Neuronal stem cell (in vitro differentiated cells): ENCODE measurements at places on chromosomes 11 and 22.

- peaks cover 4% of the 10 kb centered on the region for H3K27me3 ChIP-seq
- no peak for DNase-seq
- H3K4me3 ChIP-seq: peak overlapping the region; percentile 95
- H3K4me1 ChIP-seq: peaks cover 3% of the 10 kb centered on the region
These were observed 583 bp downstream of the APLP2 start for GRCh38 chr11:130070109-130070845.

DNA sequence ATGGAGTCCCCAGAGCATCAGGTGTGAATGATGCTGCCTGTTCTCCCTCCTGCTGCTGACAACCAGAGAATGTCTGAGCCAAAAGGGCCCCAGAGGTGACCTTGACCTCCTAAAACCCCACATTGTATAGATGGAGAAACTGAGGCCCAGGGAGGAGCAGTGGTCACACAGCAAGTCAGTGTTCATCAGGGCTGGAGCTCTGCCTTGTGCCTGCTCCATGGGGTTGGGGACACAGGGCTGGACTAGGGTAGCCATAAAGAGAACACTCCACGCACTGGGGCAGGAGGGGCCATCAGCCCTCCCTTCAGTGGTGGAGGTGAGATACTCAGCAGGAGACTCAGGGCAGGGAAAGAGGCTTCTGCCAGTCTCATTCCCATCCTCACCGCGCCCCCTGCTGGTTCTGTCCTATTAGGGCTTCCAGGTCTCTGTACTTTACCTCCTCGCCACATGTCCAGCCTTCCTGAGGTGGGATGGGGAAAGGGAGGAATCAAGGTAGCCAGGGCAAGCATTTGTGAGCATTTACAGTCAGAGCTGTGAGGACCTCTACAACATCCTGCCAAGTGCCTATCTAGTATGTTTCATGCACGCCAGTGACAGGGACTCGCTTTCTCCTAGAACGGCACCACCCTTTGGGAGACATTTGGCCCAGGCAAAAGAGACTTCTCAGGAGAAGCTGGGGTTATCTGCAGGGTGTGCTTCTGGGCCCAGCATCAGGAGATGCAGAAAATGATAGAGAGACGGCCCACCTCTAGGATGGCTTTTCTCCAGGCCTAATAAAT, 43.2 kb downstream of the NEU3 start:
- no peaks in the 10 kb centered on the region for H3K4me1 ChIP-seq
- DNase-seq: peak; percentile 56
- H3K36me3 ChIP-seq: no peaks in the 10 kb centered on the region
- H3K27me3 ChIP-seq: no peaks in the 10 kb centered on the region
- no peak overlapping the region for H3K27ac ChIP-seq

DNA sequence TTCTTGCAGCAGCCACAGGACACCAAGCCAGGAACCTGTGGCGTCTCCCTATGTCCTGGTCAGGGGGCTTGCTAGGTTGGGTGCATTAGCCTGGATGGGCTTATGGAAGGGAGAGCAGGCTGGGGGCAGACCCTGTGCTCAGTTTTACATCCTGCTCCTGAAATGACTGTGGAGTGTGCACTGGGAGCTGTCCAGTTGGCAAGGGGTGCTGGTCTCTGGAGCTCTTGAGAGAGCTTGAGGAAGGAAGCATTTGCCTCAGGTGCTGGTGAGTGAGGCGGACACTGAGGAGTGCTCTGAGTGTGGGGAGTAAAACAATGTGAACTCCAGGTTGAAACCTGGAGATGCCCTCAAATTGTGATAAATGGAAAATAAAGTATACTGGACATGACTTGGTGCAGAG, 3.4 kb downstream of the SCGB1D4 start:
- H3K27ac ChIP-seq: no peak overlapping the region
- no peak overlapping the region for H3K4me3 ChIP-seq
- H3K27me3 ChIP-seq: no peaks in the 10 kb centered on the region
- DNase-seq: peak; percentile 35

GRCh38 chr11:69817265-69818230, 1.7 kb downstream of the FGF3 start:
- no peaks in the 10 kb centered on the region for H3K36me3 ChIP-seq
- H3K27me3 ChIP-seq: peaks cover 81% of the 10 kb centered on the region
- H3K27ac ChIP-seq: no peak overlapping the region
- H3K4me3 ChIP-seq: no peak overlapping the region

- peaks cover 16% of the 10 kb centered on the region for H3K27me3 ChIP-seq
- no peak for DNase-seq
- no peak overlapping the region for H3K4me3 ChIP-seq
These were observed 15.6 kb upstream of the THY1 start for GRCh38 chr11:119438599-119438998.

DNA sequence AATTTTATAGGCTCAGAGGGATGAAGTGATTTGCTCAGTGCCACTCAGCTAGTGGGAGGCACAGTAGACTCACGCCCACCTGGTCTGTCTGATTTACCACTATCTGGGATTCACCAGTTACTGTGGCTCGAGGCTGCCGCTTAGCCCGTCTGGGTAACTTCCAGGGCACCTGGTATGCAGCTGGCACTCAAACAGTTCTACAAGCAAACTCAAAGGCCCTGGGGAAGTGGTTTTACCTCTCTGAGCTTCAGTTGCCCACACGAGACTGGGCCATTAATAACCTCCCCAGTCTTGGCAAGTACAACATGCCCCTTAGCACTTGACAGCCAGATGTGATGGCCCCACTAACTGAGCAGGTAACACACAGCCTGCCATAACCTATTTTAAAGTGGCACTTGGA, 2.6 kb downstream of the GDPD5 start:
- H3K27ac ChIP-seq: no peak overlapping the region
- DNase-seq: no peak
- H3K4me1 ChIP-seq: peaks cover 12% of the 10 kb centered on the region
- H3K27me3 ChIP-seq: peaks cover 65% of the 10 kb centered on the region
- no peak overlapping the region for H3K4me3 ChIP-seq

GRCh38 chr11:30917859-30918478, 331.8 kb upstream of the MPPED2 start:
- H3K27me3 ChIP-seq: no peaks in the 10 kb centered on the region
- peak; percentile 72 for DNase-seq
- H3K27ac ChIP-seq: no peak overlapping the region
- peaks cover 17% of the 10 kb centered on the region for H3K4me1 ChIP-seq
- H3K36me3 ChIP-seq: no peaks in the 10 kb centered on the region
- H3K4me3 ChIP-seq: no peak overlapping the region

DNA sequence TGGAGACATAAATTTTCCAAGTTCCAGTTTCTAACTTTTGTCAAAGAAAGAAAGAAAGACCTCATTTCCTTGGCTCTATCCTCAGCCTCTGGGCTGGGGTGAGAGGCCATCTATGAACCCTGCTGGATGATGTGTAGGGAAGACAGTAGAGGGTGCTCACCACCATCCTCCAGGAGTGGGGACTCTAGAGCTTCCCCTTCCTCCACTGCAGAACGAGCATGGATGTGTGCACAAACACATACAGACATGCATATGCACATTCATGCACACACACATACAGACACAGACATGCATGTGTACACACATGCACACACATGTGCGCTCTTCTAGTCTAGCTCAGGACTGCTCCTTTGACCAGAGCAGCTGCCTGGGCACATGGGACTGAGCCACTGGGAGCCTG, 565.8 kb downstream of the BUD13 start:
- H3K27me3 ChIP-seq: no peaks in the 10 kb centered on the region
- no peak overlapping the region for H3K27ac ChIP-seq
- no peak for DNase-seq
- no peaks in the 10 kb centered on the region for H3K36me3 ChIP-seq
- H3K4me1 ChIP-seq: peaks cover 5% of the 10 kb centered on the region
- no peak overlapping the region for H3K4me3 ChIP-seq

GRCh38 chr11:76307396-76307795, 73.5 kb downstream of the THAP12 start:
- no peak overlapping the region for H3K4me3 ChIP-seq
- DNase-seq: no peak
- H3K27ac ChIP-seq: no peak overlapping the region
- H3K27me3 ChIP-seq: no peaks in the 10 kb centered on the region
- no peaks in the 10 kb centered on the region for H3K36me3 ChIP-seq
- no peaks in the 10 kb centered on the region for H3K4me1 ChIP-seq

GRCh38 chr22:47634347-47634746, 871.9 kb downstream of the TBC1D22A start:
- DNase-seq: no peak
- no peaks in the 10 kb centered on the region for H3K27me3 ChIP-seq
- no peak overlapping the region for H3K4me3 ChIP-seq
- no peaks in the 10 kb centered on the region for H3K36me3 ChIP-seq
- no peak overlapping the region for H3K27ac ChIP-seq

GRCh38 chr11:72753341-72754148, 1.3 kb upstream of the ARAP1 start:
- H3K4me3 ChIP-seq: no peak overlapping the region
- H3K27ac ChIP-seq: no peak overlapping the region
- H3K27me3 ChIP-seq: no peaks in the 10 kb centered on the region

DNA sequence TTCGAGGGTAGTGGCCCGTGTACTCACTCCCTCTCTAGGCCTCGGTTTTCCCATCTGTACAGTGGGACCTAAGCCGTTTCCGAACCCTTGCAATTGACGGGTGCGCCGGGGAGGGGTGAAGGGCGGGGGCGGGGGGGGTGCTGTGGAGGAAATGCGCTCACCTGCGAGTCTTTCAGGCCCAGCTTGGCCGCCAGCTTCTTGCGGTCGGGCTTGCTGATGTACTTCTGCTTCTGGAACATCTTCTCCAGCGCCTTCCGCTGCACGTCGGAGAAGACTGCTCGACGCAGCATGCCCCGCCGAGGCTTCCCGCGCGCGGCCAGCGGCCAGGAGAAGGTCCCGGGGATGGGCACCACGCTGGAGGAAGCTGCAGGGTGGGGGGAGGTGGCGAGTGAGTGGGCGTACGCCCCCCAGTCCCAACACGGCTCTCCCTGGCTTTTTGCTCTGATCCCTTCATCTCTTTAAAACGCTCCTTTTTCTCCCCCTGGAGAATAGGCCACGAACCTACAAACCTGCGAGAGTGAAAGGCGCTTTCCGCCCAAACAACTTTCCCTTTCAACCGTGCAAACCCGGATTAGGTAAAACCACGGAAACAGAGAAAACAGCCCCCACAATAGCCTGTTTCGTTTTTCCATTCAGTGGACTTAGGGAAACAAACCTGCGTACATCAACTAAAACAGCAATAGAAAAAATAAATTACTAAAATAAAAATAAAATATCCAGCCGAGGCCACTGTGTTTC, 3.2 kb downstream of the DBX1 start:
- H3K36me3 ChIP-seq: no peaks in the 10 kb centered on the region
- peak; percentile 73 for DNase-seq
- H3K4me3 ChIP-seq: peak overlapping the region; percentile 80
- H3K27ac ChIP-seq: peak overlapping the region; percentile 34
- peaks cover 15% of the 10 kb centered on the region for H3K27me3 ChIP-seq
- H3K4me1 ChIP-seq: peaks cover 32% of the 10 kb centered on the region

- H3K27me3 ChIP-seq: no peaks in the 10 kb centered on the region
- H3K4me1 ChIP-seq: no peaks in the 10 kb centered on the region
- H3K4me3 ChIP-seq: no peak overlapping the region
- peaks cover 21% of the 10 kb centered on the region for H3K36me3 ChIP-seq
These were observed 8.8 kb upstream of the C11orf91 start for GRCh38 chr11:33709466-33709865.

GRCh38 chr11:134950692-134951304, 538.8 kb upstream of the B3GAT1 start:
- H3K4me1 ChIP-seq: peaks cover 5% of the 10 kb centered on the region
- H3K36me3 ChIP-seq: no peaks in the 10 kb centered on the region
- no peak overlapping the region for H3K4me3 ChIP-seq
- no peak overlapping the region for H3K27ac ChIP-seq
- H3K27me3 ChIP-seq: no peaks in the 10 kb centered on the region

DNA sequence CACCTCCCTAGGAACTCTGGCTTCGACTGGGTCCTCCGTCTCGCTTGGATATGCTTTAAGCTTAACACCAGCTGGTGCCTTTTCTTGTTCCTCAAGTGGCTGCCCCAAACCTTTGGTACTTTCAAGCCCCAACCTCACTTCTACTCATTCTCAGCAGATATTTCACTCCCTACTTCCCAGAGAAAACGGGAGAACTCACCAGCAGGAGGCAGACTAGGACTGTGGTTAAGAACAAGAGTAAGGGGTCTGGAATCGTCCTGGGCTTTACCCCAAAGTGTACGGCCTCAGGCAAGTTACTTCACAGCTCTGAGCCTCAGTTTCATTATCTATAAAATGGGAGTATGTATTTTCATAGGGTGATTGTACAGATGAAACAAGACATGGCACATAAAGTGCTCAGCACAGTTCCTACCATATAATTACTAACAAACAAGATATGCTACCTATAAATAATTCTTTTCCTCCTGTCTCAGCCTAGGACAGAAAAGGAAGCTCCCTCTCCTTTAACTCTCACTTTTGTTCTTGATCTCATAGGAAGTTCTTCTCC, 37.8 kb downstream of the PAMR1 start:
- no peaks in the 10 kb centered on the region for H3K27me3 ChIP-seq
- peak; percentile 33 for DNase-seq
- no peaks in the 10 kb centered on the region for H3K4me1 ChIP-seq
